ENCODE measurements at places on chromosomes 12 and 14.

DNA sequence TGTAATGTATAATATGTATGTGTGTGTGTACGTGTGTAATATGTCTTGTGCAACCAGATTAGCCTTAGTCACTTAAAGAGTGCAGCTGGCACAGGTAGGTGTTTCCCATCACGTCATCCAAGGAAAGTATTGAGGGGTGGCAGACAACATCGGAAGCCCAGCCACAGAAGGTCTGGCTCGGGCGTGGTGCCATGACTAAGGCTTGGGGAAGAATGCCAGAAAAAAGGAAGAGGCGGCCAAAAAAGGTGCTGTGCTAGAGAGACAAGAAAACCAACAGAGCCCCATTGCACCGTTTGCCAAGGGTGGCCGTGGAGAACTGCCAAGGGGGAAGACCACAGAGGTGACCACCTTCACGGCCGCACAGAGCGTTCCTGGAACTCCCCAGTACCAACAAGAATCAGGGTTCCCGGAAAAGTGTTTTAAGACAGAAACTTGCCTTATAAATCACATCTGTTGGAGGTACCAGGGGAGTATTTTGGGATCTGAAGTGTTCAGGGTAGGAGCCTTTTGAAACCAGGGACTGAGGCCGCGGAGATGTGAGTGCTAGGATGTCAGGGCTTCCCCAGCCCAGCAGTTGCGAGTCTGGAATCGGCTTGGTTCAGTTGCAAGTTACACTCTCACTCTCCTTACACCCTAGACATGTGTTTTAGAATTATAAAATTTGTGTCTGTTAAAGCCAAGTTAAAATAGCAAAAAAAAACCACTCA, 131.2 kb upstream of the DYRK2 start:
- DNase-seq = no peak

DNA sequence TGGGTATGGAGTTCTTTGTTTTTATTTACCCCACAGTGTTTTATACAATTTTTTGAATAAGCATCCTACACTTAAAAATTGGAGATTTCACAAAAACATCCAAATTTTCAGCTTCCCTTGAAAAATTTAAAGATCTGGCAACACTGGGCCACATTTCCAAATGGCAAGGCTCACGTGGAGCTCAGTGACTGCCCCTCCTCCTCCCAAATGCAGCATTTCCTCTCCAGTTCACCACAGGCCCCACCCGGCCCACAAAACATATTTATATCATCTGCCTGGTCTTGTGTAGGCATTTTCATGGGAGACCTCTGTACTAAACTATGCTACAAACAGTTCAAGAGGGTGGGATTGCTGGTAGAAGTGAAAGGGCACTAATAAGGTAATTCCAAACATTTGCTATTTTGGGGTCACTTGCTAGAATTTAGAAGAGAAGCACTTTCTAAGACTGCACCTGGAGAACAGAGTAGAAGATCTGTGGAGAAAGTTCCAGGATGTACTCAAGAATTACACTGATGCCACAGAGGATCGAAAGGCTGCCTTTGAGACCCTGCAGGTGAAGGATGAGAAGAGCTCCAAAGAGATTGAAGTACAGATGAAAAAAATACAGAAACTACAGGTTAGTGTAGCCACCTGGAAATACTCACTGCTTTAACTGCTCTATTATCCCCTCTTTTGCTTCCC, 7.3 kb downstream of the FKBP11 start:
- DNase-seq = no peak

- no peak for DNase-seq
These were observed 318.1 kb downstream of the ZFP36L1 start for GRCh38 chr14:68474741-68475140.

- no peak for DNase-seq
These were observed 137.6 kb downstream of the GRIN2B start for GRCh38 chr12:13843841-13844240.

GRCh38 chr12:61524851-61525250, 735.4 kb upstream of the USP15 start:
- no peak for DNase-seq

DNA sequence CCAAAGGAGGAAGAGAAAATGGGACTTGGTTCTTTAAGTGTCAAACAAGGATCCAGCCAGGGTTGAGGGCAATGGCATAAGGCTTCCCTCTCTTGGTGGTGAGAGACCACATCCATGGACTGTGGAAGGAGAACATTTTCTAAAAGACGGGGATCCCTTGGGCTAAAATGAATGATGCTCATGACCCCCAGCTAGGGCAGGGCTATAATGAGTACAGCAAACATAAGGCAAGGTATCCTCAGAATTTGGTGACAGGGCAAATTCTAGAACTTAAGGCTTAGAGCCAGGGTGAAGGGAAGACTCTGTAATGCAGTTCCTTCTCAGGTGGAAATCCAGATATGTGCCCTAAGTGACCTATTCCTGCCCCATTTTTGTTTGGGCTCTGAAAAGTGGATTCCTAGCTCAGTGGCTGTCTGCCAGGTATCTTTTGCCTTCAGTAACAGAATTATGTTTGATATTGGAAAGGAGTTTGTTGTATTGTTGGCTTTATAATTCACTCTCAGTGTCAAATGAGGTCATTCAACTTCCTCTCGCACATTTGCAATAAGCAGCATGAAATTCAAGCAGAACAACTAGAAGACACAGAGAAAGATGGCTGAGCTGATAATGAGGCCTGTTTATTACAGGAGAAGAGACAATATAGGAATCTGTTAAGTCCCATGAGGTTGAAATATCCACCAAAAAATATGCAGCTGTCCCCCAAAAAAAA, 76.8 kb downstream of the DAD1 start:
- DNase-seq = no peak

DNA sequence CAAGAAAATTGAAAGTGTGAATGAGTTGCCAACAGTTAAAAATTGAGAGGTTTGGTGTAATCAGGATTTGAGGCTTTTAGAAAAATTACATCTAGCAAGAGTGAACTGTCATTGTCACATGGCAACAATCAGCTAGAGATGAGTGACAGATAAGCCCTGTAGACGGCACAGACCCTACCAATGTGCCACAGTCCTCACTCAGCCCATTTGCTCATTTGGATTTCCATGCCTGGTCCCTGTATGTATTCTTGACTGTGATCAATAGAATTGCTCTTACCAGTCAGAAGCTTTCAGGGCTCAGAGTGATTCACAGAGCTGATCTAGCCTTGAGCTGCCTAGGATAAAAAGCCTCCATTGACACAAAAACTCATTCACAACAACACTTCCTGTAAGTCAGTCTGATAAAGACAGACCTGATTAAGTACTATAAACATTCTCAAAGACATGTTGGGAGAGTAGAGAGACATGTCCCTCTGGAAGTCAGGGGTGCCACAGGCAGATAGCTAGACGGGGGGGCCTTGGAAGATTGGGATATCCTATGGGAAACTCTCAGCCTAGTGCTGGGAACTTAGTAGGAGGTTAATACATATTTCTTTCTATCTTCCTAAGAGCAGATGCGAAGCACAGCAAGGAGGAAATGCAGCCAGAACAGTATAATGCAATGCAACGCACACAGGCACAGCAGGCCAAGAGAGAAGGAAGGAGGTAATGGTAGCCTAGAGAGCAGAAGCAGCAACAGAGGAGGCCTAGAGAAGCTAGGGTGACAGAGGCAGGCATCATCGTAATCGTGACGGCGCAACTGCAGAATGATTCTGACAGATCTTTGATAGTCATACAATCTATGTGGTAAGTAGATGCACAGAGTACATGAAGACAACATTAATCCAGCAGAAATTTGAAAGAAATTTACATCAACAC, 2.0 kb upstream of the PELI2 start:
- DNase-seq = no peak

GRCh38 chr14:23580948-23581281, 2.3 kb upstream of the JPH4 start:
- DNase-seq = no peak

GRCh38 chr12:96170762-96171161, 23.4 kb upstream of the ELK3 start:
- no peak for DNase-seq

GRCh38 chr12:132593938-132594358, 16.4 kb downstream of the LRCOL1 start:
- peak; percentile 74 for DNase-seq

DNA sequence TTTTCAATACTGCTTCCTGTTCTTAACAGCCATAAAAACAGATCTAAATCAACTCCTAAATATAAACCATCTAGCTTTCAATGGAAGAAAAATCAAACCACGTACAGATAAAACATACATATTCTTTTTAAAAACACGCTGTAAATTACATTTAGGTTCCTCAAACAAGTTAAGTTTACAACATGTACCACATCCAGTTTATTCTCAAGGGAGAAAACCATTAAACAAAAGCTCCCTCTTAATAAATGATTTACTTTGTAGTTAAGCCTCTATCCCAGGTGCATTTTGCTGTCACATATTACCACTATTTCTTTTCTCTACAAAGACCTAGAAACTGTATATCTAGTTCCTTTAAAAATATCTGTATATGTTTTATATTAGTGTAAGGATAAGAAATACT, 3.1 kb downstream of the NUMB start:
- DNase-seq = no peak

GRCh38 chr14:51962711-51963110, 26.6 kb upstream of the RTRAF start:
- DNase-seq = no peak

DNA sequence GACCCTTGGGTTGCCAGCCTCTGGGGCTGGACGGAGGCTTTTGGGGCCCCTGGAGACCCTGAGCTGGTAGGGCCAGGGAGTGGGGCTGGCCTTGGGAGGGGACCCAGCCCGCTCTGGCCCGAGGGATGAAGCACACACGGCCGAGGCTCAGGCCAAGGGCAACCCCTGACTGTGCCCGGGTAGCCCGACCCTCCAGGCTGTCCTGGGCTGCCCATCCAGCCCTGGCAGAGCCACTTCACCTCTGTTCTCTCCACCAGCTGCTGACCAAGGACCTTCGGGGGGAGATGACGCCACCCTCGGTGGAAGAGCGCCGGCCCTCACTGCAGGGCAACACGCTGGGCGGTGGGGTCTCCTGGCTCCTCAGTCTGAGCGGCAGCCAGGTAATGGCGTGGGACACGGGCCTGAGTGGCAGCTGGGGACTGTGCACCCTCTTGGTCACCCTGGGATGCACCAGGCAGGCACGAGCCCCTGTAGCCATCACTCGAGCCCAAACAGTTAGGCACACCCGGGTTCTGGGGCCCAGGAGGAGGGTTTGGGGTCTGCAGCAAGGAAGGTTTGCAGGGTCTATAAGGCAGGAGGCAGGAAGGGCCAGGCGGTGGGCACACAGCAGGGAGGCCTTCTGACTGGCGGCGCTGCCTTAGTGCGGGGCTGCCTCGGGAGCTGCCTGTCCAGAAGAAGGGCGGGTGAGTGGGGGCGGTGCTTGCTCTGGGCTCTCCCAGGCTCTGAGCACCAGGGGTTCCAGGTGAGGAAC, 19.7 kb downstream of the ASPG start:
- DNase-seq = no peak

GRCh38 chr12:9674226-9674590, 4.7 kb downstream of the CLEC2D start:
- DNase-seq = no peak

DNA sequence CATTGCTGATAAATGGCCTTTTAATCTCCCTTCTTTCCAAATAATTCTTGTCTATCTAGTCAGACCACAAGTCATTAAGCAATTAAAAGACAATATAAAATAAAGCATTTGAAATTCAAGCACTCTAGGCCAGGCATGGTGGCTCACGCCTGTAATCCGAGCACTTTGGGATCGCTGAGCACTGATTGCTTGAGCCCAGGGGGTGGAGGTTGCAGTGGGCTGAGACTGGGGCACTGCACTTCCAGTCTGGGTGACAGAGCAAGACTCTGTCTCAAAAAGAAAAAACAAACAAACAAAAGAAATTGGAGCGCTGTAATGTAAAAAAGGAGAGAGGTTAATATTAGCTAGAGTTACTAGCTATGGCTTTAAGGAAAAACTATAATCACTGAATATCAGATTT, 30.5 kb upstream of the CSRP2 start:
- DNase-seq = no peak

DNA sequence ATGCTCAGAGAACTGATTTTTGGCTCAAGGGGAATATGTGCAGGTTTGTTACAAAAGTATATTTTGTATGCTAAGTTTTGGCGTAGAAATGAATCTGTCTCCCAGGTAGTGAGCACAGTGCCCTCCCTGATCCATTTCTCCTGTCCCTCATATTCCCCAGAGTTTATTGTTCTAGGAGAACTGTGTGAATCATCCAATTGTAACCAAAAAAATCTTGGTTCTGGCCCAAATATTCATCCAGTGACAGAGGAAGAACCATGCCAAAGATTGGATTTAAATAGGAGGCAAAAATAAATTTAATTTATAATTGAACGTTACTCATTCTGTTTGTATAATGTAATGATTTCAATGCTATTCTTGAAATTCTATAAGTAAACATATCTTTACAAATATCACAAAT, 4.8 kb downstream of the CATSPERB start:
- DNase-seq = no peak

DNA sequence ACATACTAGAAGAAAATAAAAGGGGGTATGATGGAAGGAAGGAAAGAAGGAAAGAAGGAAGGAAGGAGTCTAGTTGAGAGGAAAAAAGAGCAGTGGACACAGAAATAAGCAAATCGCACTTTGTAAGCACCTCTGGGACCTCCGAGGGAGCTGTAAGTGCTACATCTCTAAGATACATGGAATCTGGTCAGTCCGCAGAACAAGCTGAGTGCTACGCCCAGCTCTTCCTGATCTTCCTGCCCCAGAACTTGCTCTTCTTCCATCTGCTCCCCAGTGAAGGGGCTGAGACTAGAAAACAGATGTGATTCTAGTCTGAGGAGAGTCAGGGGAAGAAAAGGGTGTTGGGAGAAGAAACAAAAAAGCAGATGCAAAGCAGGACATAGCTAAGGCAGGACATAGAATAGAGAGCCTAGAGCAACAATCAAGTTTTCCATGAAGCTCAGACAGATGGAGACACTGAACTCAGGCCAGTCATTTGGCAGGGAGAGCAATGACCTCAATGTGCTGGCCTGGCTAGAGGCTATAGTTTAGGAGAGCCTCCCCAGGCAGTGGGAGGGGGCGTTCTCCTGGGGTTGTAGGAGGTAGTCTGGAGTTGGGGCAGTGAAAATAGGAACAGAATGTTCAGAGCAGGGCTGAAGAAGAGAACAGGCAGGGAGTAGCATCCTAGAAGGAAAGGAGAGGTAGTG, 1.7 kb upstream of the MFAP5 start:
- no peak for DNase-seq

- DNase-seq = no peak
These were observed 80.7 kb downstream of the GRIN2B start for GRCh38 chr12:13900718-13901117.

- no peak for DNase-seq
These were observed 163.7 kb downstream of the SNAPC1 start for GRCh38 chr14:61925732-61926435.

DNA sequence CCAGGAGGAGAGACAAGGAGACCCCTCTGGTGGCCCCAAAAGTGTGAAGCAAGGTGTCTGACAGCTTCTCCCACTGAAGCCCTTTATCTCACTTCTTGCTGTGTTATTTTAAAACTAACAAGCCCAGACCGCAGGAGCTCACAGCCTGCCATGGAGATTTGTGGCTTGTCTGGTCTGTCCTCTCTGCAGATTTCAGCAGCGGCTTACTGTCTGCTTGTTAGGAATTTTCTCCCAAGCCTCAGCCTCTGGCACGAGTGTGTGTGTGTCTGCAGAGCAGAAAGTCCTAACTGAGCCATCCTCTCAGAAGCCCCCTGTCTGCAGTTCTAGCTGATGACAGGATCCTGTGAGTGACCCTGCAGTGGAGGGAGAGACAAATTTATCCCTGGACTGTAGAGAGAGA, 87.9 kb upstream of the HSPB8 start:
- DNase-seq = no peak

GRCh38 chr12:66345956-66346355, 43.7 kb downstream of the HELB start:
- DNase-seq = no peak
